ENCODE measurements at places on chromosomes 11 and 22. TPM values are rescaled to one million over a fixed set of nuclear protein-coding genes. Genes with fewer than 3 reads are reported as not detected.
A peak's percentile ranks its signal among the peaks of the same experiment; 100 is the strongest.

MMP27 gene
- not detected for total RNA-seq

HBG1 gene
- total RNA-seq: not detected

TEAD1 gene
- 17.5 TPM for total RNA-seq

KLHL35 gene
- 0.12 TPM for total RNA-seq

TSGA10IP gene
- not detected for total RNA-seq

OR8G1 gene
- not detected for total RNA-seq

TSSK2 gene
- not detected for total RNA-seq

BCL2L13 gene
- 63.8 TPM for total RNA-seq

GRCh38 chr11:13042873-13043342, 33.8 kb downstream of the RASSF10 start:
- DNase-seq: no peak

DNA sequence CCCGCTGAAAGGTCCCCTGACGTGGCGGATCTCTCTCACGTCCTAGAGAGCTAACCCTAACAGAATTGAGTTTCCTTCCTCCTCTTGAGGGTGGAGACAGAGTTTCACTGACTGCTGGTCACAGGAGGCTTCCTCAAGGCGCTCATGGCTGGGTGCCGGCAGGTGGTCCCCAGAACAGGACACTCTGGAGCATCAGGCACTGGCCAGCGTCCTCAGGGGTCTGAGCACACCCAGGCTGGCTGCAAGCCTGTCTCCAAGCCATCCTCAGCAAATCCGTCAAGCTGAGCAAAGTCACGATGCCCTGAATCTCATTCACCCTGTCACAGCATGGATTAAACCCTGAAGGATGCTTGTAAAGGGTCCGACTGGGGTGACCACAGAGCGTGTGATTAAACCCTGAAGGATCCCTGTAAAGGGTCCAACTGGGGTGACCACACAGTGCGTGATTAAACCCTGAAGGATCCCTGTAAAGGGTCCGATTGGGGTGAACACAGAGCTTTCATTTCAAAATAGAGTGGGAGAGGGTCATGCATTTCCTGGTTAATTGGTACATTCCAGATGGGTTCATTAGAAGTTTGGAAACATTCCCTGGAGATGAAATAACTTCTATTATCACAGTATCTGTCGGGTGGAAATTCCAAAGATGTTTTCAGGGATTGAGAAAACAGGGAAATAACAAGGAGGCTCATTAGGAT, 473.0 kb downstream of the BRD1 start:
- no peak for DNase-seq

- DNase-seq: no peak
Measured at GRCh38 chr11:626475-627307, at the start of gene SCT. TSS of gene SCT (minus strand) at chr11:627181. CDS start at chr11:627143, 38 bp downstream.

- DNase-seq: peak; percentile 62
Measured at GRCh38 chr22:35883031-35883620, 145.5 kb downstream of the RBFOX2 start.

- no peak for DNase-seq
Measured at GRCh38 chr11:67996051-67996450, 7.8 kb downstream of the UNC93B1 start.

- no peak for DNase-seq
Measured at GRCh38 chr11:22890227-22890626, 30.0 kb upstream of the CCDC179 start.

DNA sequence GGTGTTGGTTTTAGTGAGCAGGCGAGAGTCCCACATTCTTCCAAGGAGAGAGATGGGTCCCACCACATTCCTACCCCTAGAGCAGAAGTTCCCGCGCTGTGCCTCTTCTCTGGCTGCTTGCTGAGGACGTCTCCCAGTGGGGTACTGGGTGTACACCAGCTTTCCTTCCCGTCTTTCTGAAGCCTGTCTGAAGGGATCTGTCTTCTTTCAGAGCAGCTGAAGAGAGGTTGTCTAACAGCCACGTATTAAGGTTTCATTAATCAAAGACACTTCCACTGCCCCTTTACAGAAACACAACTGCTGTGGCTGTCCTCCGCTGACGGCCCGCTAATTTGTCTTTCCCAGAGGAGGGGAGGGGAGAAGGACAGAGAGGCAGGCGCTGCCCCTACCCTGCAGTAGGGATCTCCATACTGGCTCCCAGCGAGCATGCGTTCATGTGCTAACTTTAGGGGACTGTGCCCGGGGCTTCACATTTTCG, 56.0 kb downstream of the ZBTB16 start:
- no peak for DNase-seq

GRCh38 chr11:76152741-76153570, 53.3 kb downstream of the WNT11 start:
- DNase-seq: no peak

DNA sequence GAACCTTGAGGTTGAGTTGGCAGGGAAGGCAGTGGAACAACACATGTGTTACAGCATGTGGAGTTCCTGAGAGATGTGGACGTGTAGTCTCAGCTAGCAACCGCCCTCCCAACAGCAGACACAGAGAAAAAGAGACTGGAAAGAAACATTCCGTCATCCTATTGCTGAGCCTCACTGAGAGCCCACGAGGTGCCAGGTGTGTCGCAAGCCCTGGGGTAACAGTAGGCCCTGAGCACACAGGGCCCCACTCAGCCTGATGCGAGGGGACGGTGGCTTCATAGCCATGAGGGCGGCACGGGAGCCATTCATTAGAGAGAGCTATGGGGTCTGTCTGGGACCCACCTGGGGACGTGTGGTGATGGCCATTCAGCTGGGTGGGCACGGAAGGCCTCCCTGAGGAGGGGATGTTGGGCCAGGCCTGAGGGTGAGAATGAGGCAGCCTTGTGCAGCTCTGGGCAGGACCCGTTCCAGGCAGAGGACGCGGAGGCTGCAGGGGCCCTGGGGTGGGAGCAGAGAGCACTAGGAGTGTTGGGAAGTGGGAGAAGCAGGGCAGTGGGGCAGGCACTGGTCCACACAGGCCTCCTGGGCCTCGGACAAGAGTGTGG, 26.2 kb downstream of the MPPED1 start:
- DNase-seq: no peak

- peak; percentile 13 for DNase-seq
Measured at GRCh38 chr11:9626496-9627394, 37.1 kb upstream of the SWAP70 start.

- DNase-seq: no peak
Measured at GRCh38 chr11:36350137-36350513, 54.0 kb downstream of the PRR5L start.

DNA sequence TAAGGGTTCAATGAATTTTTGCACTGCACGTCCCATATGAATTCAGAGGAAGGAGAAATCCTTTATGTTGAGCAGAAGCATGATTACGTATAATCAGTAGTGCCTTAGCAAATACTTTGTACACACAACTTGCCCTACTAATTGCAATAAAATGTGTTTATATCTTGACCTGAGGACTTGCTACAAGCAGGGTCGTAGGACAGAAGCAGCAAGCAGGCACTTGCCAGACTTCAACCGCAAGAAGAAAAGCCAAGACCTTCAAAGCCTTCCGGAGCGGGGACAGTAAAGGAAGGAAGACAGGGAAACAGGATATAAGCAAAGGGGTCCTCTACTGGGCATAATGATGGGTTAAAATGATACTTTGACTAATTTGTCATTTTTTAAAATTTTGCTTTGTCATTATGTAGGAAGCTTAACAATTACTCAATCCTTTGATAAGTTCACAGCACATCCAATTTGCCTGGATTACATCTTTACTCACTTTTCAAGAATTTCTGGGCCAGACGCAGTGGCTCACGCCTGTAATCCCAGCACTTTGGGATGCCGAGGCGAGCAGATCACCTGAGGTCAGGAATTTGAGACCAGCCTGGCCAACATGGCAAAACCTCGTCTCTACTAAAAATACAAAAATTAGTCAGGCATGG, 23.2 kb upstream of the UBASH3B start:
- DNase-seq: peak; percentile 20

- no peak for DNase-seq
Measured at GRCh38 chr11:75593286-75593915, 31.3 kb downstream of the SERPINH1 start.

DNA sequence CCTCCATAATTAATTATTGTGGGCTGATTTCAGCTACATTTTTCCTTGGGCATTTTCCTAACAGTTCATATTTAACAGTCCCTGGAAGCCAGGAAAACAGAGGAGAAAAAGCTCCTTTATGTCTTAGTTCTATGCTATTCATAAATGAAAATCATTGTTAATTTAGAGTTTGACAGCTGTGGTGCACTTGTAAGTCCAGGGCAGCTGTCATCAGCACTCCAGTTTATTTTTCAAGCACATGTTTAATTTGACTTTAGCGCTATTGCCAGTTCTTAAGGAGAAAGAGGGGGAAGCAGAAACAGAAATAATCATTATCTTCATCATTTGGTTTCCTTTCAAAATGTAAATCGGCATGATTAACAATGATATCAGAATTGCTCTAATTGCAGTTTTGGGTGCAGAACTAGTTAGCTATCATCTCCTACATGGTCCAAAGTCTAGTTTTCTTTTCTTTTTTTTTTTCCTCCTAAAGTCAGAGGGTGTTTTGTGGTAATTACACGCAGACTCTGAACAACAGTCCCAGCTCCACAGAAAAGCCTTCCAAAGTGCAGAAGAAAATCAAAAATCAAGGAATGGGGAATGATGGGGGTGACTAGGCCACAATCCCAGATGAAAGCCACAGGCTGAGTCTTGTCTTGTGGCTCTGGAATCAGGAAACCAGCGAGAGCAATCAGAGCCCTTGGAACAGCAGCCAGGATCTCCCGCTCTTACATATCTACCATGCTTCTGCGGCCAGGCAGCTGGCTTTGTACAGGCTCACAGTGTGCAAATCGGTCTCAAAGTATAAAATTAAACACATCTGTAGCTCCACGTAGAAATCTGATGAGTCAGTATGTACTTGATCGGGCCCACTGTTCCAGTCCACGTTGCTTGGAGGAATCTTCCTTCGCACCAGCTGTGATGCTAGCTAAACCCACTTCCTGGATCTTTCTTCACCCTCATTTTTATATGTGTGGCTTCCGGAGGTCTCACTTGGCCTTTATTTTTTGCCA, 91.9 kb downstream of the SPON1 start:
- no peak for DNase-seq

- no peak for DNase-seq
Measured at GRCh38 chr11:9775398-9775779, 111.5 kb downstream of the SWAP70 start.

DNA sequence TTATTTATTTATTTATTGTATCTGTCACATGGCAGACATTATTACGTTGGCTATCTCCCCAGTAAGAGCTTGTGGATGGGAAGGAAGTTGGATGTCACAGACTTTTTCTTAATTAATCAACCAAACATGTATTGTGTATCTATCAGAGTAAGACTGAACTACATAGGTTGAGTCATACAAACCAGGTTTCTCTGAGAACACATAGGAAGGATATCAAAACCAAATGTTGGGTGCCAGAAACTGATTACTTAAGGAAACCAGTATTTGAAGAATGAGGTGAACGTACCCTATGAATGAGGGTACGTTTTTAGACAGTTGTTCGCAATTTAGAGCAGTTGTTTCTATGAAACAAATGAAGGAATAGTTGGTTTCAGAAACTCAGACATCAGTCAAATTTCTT, 136.4 kb downstream of the SLC17A6 start:
- no peak for DNase-seq

DNA sequence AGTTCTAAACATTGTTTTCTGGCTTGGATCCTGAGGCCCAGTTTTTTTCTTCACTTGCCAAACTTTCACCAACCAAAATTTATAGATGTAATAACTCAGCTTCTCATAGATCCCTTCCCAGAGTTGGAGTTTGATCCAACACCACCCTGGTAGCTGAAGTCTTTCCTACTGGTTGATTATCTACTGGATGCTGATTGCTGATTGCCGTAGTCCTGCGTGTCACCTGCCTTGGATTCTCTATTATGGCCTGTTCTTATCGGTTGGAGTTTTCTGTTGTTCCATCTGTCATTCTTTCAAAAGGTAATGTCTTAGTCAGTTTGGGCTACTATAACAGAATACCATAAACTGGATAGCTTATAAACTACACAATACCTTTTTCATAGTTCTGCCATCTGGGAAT, 17.3 kb upstream of the OR6X1 start:
- no peak for DNase-seq

DNA sequence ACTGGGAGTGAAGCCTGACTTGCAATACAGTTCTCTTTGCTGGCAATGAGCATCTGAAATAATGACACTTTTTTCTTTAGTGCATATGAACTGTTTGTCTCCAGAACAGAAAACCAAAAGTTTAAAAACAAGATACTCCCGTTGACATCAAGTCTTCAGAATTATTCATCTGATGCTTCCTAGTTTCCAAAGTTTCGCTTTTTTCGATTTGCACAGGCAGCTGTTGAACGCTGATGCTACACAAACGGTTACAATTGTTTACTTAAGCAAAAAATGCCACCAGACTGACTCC, 612 bp upstream of the BIRC2 start:
- no peak for DNase-seq

DNA sequence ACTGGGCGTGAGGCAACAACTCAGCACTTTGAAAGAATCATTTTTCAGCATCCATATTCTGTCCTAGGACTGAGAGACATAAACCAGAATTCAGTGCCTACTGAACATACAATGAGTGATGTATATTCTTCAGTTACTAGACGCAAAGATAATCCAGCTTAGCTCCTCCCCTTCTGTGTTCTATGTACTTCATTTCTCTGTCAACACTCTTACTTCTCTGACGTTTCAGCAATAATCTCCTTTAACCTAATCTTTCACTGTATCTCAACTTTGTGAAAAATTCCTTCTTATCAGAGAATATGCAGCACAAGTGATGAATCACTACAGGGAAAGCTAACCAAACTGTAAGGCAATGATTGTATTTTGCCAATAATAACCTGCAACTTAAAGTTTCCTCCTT, 2.5 kb upstream of the OR51B5 start:
- no peak for DNase-seq

- no peak for DNase-seq
Measured at GRCh38 chr22:50192436-50193204, 6.9 kb downstream of the TRABD start.

- peak; percentile 14 for DNase-seq
Measured at GRCh38 chr11:85627332-85627997, at the start of gene DLG2. TSS of gene DLG2 (minus strand) at chr11:85627344.

DNA sequence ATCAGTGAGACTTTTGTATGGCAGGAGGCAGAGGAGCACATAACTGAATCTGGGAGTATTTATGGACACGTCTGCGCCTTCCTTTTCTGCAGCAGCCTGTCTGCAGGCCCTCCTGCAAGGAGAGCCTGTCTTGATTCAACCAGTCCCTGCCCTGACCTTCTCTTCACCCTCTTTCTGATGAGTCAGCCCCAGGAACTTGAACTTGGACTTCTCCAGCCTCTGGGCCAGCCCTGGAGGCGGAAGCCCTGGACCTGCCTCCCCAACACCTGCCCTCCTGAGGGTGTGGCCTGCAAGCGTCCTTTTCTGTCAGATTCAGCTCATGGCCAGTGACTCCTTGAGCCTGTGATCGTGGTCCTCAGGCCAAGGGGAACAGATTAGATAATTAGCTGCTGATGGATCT, 20.0 kb downstream of the DAGLA start:
- DNase-seq: peak; percentile 78

- no peak for DNase-seq
Measured at GRCh38 chr11:13763341-13763740, 94.9 kb downstream of the FAR1 start.

- no peak for DNase-seq
Measured at GRCh38 chr11:84800755-84801346, 826.3 kb downstream of the DLG2 start.

- DNase-seq: peak; percentile 40
Measured at GRCh38 chr22:39144101-39144767, 8.2 kb downstream of the CBX7 start.

GRCh38 chr11:76668362-76669155, 2.0 kb downstream of the LRRC32 start:
- DNase-seq: no peak

GRCh38 chr11:120651396-120651795, 139.8 kb downstream of the GRIK4 start:
- DNase-seq: no peak

GRCh38 chr22:17481424-17481823, 81.9 kb upstream of the SLC25A18 start:
- DNase-seq: no peak
